ENCODE measurements at places on chromosomes 13 and 19.
A peak's percentile ranks its signal among the peaks of the same experiment; 100 is the strongest.

DNA sequence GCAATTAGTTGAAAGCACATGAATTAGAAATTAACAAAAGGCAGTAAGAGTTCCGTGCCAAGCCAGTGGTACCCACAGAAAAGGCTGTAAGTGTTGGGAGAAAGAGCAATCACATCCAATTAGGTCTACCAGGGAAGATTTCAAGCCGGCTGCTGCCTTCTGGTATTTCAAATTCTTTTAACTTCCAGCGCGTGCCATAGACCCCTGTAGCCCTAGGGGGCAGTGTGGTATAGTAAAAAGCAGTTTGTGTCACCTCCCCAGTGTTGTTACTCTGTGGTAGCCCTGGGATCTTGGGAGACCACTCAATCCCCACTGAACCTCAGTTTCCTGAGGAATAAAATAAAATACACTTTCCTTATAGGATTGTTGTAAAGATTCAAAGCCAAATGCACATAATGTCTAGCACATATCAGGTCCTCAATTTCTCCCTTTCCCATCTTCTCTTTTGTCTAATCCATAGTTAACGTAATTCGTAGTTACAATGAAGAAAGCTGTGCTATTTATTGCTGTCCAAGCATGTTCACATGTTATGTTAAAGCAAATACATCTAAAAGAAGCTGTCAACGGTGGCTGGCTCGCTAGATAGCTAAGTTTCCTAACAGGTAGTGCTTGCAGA is 230.2 kb downstream of the TDRD3 start:
- peak; percentile 32 for DNase-seq

GRCh38 chr13:85261757-85262346 is 537.4 kb downstream of the SLITRK6 start:
- no peak for DNase-seq

GRCh38 chr13:66341635-66342377 is 888.3 kb downstream of the PCDH9 start:
- no peak for DNase-seq

DNA sequence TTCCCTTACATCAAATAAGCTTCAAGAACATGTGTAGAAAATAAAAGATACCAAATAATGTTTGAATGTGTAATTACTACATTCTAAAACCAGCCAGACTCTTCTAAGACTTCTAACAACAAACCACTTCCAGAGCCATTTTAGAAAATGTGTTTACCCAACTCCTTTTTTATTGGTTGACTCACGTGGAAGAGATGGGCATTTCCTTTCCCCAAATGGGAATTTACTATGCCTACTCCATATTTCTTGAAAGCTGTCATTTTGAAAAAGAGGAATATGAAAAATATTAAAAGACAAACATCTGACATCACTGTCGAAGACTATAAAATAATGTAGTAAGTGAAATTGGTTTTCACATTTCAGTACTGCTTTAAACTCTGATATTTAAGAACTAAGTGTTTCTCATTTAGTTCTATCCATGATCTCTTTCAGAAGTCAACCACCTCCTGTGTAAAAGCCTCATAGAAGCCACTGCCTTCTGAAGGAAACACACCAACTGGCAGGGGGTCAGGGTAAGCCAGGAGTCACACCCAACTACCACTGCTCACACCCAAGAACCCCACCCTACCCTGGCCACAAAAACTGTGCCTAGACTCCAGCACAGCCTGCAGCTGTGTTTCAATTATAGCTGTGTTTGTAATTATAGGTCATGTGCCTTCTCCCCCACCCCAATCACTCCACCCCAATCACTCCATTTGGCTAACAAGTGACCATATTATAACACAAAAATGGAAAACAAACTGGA is 86.8 kb downstream of the UBL3 start:
- no peak for DNase-seq

- no peak for DNase-seq
Observed at GRCh38 chr19:35429698-35430408, 18.2 kb upstream of the FFAR2 start.

- no peak for DNase-seq
Observed at GRCh38 chr13:46178143-46178542, 3.8 kb downstream of the LCP1 start.

GRCh38 chr13:110107568-110108347 is 199.2 kb downstream of the COL4A1 start:
- no peak for DNase-seq

DNA sequence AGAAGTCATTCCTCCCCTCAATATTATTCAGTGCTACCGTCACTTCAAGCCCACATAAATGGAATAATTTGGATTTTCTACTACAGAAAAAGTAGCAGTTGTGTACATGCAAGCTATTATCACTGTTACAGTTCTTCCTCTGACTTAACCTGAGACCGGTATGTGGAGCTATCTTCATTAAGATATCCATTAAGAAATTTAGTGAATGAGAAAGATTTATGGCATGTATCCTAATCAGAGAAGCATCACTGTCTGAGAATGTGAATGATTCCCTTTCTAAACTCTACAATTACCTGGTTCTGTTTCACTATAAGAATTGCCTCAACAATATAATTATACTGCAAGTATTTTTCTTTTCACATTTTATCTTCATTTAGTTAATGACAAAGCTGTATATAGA is 278.7 kb downstream of the KLF5 start:
- no peak for DNase-seq
